Stimulated activated CD4-positive, alpha-beta T cell treated with anti-CD3 and anti-CD28 coated beads, Interleukin-2, amount 100 ng/mL, for 24 hours (primary cell): ENCODE measurements at places on chromosomes 4 and X.
A peak's percentile ranks its signal among the peaks of the same experiment; 100 is the strongest.

GRCh38 chr4:58111818-58112217, 1001.6 kb upstream of the IGFBP7 start:
- no peak for DNase-seq

DNA sequence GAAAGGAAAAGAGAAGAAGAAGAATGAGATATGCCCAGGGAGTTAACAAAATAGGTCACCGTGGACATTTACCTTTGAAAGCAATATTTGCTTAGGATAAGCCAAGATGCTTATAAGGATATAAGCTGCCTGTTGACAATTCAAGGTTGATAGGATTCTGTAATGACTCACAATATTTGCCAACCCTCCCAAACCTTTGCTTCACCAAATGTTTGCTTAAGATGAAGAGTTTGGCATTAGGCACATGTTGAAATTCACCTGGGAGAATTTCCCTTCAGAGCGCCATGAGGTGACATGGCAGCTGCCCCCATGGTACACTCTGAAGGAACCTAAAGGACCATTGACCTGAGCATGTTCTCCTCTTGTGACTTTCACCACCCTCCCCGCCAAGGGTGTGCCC, 4.6 kb downstream of the PALLD start:
- DNase-seq: no peak

DNA sequence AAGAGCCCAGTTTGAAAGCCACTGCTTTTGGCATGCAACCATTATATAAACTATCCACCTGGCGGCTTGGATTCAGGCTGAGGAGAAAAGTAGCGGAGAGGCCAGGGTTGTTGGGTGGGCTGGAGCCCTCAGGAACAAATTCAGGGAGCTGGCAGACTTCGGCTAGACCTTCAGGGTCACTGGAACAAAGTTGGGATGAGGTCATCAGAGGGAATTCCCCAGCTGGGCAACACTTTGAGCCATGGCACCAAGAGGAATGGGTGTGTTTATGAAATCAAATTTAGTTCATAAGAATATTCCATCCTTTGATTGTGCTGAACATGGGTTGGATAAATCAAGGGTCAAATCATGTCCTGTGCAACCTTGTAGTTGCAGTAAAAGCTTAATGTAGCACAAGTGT, 22.0 kb downstream of the MTMR1 start:
- no peak for DNase-seq

GRCh38 chr4:181331214-181331613, 912.0 kb upstream of the TENM3 start:
- DNase-seq: no peak

DNA sequence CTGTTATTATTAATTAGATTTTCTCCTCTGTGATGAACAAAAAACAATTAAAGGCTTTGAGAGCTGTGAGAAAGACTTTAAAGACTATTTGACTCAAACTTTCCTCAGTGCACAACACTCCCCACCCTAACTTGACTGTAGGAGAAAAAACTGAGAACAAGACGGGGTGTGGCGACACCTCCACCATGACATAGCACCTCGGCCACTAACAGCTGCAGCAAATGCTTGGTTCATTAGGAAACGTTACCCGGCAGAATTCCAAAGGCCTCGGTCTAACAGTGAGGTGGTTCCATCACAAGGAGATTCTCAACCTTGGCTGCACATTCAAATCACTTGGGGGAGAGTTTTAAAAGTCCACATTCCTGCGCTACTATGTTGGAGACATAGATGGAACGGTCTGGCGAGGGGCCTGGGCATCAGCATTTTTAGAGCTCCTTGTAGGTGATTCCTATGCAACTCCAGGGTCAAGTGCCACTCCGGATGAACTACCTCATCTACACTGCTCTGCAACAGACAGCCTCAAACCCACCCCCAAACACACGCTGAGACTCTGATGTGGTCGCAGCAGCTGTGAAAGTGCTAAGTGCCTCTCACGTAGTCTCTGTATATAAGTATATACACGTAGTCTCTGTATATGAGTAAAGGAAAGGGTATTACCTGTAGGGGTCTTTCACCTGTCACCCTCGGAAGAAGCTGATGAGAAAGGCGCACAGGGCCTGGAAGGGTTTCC, 1.0 kb downstream of the FGFBP2 start:
- no peak for DNase-seq

DNA sequence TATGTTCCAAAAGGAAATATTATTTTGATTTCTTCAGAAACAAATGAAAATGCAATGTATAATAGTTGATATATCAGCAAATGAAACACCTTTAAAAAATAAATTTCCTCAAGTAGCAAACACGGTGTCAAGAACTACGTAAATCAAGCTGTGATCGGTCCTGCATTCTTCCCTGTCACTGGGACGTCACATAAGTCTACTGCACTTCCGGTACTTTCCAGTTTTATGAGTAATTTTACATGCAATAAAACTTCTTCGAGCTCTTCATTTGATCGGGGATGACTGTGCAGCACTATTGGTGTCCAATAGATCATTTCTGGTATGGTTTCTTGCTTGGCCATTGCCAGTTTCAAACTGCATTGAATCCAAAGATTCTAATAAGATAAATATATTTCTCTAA, 114.0 kb upstream of the VEGFC start:
- no peak for DNase-seq

DNA sequence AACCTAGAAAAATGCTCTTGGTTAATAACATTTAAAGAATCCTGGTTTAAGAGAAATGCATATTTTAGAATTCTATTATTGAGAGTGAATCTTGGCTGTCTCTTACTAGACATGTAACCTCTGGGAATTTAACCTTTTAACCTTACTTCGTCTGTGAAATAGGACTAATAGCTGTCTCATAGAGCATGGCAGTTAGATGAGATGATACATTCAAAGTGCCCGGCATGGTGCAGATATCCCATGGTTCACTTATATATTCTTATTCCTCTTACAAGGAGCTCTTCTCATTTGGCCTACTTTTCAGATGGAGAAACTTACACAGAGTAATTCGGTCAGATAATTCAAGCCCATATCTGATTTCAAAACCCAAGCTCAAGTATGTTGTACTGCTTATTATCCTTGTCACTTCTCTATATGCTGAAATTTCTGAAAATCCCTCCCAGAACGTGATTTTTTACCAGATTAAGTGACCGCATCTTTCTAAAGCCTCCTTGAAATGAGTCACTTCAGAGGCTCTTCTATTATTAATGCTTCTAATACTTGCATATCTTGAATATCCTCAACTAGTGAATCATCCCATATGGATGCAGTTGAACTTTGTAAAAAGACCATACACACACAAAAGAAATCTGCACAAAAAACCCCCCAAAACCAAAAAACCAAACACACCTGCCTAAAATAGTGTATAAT, 4.9 kb downstream of the CDKN2AIP start:
- no peak for DNase-seq

DNA sequence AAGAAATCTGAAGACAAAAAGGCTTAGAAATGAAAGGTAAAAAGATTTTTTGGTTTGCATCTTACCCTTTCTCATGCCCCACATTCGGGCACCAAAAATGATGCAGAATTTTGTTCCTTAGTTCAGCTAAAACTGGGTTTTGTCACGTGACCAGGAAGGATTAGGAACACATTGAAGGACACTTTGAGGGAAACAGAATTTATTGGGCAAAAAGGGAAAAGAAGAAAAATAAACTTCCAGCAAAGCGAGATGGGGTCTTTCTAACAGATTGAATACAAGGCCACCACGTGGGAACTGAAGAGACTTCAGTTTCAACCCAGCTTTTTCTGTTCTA, 81.3 kb upstream of the SMARCA5 start:
- DNase-seq: no peak

- DNase-seq: no peak
Observed at GRCh38 chrX:154600759-154601374, 15.9 kb downstream of the CTAG1A start.

- DNase-seq: no peak
Observed at GRCh38 chrX:133868250-133868649, 117.1 kb downstream of the GPC3 start.

DNA sequence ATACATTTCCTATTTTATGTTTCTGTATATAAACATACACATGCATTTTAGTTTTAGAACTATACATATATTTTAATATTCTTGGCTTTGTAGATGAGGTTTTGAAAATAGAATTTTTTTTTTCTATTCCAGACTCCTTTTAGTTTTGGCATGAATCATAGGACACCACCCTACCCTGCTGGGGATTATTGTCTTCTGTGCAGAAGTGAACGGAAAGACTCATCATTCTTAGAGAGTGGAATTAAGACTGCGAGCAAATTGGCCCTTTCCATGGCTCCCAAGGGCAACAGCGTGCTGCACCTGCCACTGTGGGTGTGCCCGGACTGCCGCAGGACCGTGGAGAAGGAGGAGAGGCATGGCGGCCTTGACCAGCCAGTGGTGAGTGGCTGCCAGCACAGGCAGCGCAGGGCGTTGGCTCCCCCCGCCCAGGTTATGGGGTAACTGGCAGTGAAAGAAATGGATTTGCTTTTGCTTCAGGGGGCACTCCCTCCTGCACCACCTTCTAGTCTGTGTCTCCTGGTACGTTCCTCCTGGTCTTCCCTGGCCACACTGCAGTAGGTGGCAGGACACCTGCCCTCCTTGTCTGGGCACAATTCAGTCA, 59.6 kb downstream of the FAM193A start:
- no peak for DNase-seq

- DNase-seq: peak; percentile 51
Observed at GRCh38 chr4:153142700-153143438, 61.4 kb upstream of the TRIM2 start.

GRCh38 chr4:148405161-148405893, 36.9 kb downstream of the NR3C2 start:
- no peak for DNase-seq

DNA sequence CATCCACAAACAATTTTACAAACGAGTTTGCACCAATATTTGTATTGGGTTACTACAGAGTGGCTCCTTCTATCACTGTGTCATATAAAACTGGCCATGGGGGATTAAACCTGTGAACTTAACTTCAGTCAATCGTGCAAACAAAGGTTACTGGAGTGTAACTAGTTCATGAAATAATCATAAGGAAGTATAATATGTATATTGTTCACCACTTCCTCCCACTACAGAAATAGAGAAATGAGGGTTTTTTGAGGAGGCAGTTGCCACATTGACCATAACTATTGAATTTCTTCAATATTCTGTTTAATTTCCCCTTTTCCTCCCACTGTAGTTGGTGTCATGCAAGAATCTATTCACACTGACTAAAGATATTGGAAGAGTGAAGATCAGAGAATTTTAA, at the start of gene GPR82:
Gene GPR82 (plus strand): TSS at position 356 of the 400 bp plus-strand sequence. CDS start 2,846 bp downstream, outside the sequence.
- no peak for DNase-seq

- no peak for DNase-seq
Observed at GRCh38 chr4:122695226-122695625, 37.3 kb upstream of the BBS12 start.

GRCh38 chrX:138858438-138858837, 146.9 kb upstream of the FGF13 start:
- no peak for DNase-seq

- DNase-seq: no peak
Observed at GRCh38 chrX:133676344-133677122, 261.2 kb upstream of the GPC4 start.

DNA sequence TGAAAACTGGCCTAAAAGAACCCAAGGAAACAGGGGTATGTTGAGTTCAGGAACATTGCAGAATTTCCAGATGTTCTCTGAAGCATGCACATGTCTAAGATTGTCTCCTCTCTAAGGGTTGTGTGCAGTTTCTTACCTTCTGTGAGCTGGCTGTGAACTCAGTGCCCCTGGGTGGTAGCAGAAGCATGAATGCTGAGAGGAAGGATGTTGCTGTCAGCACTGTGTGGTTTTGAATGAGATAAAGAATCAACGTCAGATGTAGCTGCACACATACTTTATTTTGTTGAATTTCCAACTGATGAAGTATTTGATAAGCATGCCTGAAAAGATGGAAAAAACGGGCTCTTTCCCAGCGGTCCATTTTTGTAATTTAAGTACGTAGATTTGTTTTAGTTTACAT, 23.8 kb upstream of the CD38 start:
- peak; percentile 30 for DNase-seq

DNA sequence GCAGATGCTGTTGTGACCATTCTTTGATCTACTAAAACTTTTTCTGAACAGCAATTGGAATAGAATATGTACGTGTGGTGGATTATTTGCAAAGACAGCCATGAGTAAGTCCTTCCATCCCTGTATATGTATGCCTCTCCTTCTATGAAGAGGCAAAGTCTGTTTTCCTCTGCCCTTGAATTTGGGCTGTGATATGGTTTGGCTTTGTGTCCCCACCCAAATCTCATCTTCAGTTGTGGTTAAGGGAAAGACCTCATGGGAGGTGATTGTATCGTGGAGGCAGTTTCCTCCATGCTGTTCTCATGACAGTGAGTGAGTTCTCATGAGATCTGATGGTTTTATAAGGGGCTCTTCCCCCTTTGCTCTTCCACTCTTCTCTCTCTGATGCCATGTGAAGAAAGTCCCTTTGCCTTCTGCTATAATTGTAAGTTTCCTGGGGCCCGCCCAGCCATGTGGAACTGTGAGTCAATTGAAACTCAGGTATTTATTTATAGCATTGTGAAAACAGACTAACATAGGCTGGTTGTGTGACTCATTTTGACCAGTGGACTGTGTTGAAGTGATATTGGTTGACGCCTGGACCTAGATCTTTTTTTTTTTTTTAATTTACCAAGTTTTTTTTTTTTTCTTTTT, 108.3 kb upstream of the CAMK2D start:
- DNase-seq: peak; percentile 63

DNA sequence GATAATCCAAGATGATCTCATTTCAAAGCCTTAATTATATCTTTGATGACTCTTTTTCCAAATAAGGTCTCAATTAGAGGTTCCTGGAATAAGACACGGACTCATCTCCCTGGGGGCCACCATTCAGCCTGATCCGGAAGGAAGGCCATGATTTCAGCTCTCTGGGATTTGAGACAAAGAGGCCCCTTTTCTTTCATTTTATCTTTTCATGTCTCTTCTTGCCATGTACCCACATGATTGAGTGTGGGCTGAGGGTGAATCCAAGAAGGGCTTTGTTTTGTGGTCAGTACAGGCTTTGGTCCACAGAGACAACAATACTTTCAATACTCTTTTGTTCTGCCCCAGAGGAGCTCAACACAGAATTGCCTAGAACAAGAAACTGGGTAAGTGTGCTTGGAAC, 261.2 kb downstream of the TRIML1 start:
- no peak for DNase-seq

- no peak for DNase-seq
Observed at GRCh38 chr4:8721621-8722020, 129.1 kb downstream of the CPZ start.

- peak; percentile 5 for DNase-seq
Observed at GRCh38 chrX:42694260-42694815, 83.6 kb downstream of the PPP1R2C start.

GRCh38 chr4:14568351-14568750, 433.9 kb upstream of the CPEB2 start:
- DNase-seq: no peak

DNA sequence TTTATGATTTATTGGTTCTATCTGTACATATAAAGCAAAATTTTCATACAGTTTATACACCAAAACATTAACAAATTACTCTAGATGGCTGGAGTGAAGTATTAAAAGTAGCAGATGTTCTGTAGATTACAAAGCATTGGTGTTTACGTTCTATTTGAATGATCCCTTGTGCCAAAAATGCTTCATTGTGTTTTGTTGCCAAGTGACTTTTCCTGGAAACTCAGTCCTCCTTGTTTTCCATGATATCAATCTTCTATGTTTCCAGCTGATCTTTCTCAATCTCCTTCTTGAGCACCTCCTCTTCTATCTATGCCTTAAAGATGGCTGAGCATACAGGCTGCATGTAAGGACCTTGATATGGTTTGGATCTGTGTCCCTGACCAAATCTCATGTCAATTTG, 263.6 kb upstream of the CTSO start:
- no peak for DNase-seq
